ENCODE measurements at places on chromosomes 2 and 18.
A peak's percentile ranks its signal among the peaks of the same experiment; 100 is the strongest.

- no peak for DNase-seq
Measured at GRCh38 chr18:73724958-73725357, 422.7 kb downstream of the FBXO15 start.

- no peak for DNase-seq
Measured at GRCh38 chr2:31415421-31415820, 879 bp upstream of the XDH start.

DNA sequence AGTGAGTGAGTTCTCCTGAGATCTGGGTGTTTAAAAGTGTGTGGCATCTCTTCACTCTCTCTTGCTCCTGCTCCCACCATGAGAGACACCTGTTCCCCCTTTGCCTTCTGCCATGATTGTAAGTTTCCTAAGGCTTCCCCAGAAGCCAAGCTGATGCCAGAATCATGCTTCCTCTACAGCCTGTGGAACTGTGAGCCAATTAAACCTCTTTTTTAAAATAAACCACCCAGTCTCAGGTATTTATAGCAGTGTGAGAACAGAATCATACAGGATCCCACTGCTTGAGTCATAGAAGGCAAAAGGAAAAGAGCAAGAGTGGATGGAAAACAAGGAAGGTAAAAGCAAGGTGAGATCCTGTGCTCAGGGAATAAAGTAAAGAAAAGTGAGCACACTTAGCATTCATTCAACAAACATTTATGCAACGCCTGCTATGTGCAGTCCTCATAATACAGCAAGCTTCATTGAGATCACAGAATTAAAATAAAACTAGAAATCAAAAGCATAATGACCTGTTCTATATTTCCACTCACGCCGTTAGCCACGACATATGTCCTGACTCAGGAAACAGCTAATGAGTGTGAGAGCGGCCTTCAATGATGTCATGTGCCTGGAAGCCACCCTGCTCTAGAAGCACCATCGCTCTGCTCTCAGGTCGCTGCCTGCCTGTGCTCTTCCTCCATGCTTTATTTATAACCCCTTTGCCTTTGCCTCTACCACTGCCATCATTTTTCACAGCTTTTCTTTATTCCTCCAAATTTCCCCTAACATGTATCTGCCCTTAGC lies 11.3 kb upstream of the COPS8 start:
- DNase-seq = no peak

- no peak for DNase-seq
Measured at GRCh38 chr2:212736385-212736726, 197.8 kb upstream of the ERBB4 start.

- peak; percentile 68 for DNase-seq
Measured at GRCh38 chr18:2846636-2847316, at the start of gene EMILIN2. EMILIN2 (plus strand) TSS chr18:2847006; CDS start chr18:2847189, 183 bp downstream.

- DNase-seq = no peak
Measured at GRCh38 chr18:52484977-52485376, 145.0 kb downstream of the DCC start.

DNA sequence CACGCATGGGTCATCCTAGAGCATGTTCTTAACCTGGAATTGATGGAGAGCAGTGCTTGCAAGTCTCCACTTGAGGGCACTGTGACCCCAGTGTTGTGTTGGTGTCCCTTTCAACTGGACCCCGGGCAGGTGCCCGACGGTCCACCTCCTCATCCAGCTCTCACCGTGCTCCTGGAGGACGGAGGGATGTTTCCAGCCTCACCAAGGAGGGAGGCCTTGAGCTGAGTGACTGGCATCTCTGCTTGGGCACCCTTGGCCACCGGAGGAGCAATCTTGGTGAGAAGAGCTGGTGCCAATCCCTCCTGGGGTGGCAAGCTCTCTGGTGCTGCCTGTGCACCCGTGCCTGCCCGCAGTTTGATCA lies 45.4 kb upstream of the ASB18 start:
- peak; percentile 21 for DNase-seq

- DNase-seq = no peak
Measured at GRCh38 chr2:67241453-67241852, 155.7 kb upstream of the ETAA1 start.

DNA sequence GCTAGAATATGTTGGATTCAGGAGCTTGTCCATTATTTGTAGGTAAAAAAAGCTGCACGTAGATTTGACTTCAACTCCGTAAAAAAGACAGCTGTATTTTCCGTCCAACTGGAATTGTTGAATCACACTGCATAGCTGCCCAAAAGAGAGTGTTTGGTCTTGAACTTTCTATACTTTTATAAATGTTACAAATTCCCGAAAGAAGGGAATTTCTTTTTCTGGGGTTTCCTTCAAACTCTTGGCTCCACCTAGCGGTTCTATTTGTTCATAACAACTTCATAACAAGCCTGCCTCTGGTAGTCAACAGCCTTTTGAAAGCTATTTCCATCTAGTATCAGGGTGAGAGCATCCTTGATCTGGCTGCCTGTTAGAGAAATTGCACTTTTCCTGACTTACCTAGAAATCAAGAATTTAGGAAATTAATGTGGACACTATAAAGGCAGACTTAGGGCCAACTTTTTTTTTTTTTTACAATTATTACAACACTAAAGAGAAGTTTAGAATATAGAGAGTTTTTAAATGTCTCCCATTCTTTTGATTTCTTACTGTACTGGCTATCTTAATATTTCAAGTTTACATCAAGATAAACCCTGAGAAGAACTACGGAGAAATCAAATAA lies 48.1 kb downstream of the TMEM185B start:
- no peak for DNase-seq

DNA sequence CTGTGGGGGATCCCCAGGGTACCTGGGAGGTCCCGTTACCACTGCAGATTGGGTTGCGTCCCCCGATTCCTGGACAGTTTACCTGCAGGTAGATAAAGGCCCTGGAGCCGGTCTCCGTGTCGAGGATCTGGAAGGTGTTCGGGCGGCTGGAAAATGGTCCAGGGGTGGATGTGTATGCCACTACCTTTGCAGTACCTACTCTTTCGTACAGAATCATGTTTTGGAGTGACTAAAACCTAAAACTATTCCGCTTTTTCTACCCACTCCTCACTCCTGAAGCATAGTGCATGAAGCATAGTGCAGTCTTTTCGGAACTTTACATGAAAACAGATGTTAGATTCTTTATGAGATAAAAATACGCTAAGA lies 418 bp downstream of the WDR75 start:
- DNase-seq = no peak

DNA sequence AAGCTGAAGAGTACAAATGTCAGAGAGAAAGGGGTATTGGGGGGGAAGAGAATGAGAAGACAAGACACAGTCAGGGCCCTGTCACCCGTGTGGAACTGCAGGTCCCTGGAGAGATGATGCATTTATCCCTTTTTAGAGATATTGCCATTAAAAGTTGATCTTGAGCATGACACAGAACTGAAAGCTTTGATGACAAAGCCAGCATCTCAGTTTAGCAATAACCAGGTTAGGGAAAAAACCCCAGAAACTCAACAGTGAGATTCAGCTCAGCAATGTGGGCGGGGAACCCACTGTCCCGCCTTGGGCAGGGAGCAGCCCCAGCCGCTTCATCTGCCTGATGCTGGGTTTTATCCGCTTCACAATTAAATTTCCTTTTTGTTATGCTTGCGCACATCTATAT lies 181.1 kb downstream of the NEDD4L start:
- peak; percentile 49 for DNase-seq

DNA sequence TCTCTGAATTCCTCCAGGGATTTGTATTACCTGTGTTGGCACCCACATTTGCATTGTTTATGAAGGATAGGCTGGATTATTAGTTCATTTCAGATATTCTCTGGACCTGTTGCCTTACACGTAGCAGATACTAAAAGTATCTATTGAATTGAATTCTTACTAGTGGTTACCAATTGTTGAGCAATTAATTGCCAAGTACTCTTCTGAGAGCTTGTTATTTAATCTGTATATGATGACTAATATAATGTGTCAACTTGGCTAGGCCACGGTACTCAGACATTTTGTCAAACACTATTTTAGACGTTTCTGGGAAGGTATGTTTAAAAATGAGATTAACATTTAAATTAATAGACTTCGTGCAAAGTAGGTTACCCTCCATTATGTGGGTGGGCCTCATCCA lies 2.5 kb upstream of the SPP2 start:
- no peak for DNase-seq

- no peak for DNase-seq
Measured at GRCh38 chr2:3708576-3708975, 5.2 kb downstream of the DCDC2C start.

GRCh38 chr18:10685484-10685883 lies 159.7 kb downstream of the NAPG start:
- no peak for DNase-seq

- no peak for DNase-seq
Measured at GRCh38 chr2:78940998-78941397, 84.5 kb upstream of the REG3G start.

- no peak for DNase-seq
Measured at GRCh38 chr2:121102941-121103340, 182.1 kb downstream of the TFCP2L1 start.

- DNase-seq = no peak
Measured at GRCh38 chr2:209872675-209873074, 101.0 kb downstream of the UNC80 start.

GRCh38 chr2:218645126-218645525 lies 14.3 kb downstream of the ZNF142 start:
- no peak for DNase-seq
